Adipocyte (in vitro differentiated cells): ENCODE measurements at places on chromosomes 5 and 9.

DNA sequence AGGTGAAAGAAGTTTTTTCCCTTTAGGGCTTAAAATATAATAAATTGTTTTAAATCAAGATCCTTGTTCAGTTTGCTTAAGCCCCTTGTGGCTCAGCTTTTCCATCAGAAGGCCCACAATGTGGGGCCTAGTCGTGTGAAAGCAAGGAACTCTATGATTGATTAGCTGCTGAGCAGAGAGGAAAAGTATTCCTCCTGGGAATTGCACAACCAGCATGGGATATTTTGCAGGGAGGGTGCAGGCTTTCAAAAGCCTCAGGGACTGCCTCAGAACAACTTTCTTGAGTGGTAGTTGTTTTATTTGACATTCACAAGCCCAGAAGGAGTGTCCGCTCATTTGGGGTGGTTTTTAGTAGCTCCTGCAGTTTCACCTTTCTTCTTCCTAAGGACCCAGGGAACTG lies 19.8 kb downstream of the TTC23L start:
- peak; percentile 56 for DNase-seq

GRCh38 chr5:180795771-180796313 lies 6.8 kb downstream of the MGAT1 start:
- no peak for DNase-seq

DNA sequence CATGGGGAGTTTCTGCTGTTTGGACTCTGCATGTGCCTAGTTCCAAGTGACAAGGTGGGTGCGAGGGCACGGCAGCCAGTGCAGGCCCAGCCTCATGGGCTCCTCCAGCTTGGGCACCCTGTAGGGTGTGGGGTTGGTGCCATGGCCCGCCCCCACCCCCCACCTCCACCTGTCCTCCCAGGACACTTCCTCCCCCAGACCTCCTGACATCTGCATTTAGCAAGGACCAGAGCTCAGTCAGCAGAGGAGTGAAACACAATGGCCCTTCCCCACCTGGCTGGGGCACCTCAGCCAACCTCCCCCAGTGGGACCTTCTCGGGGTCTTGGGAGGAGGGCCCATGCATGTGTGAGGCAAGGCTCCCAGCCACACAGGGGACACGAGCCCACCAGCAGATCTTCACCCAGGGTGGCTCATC lies 1.9 kb upstream of the NKD2 start:
- no peak for DNase-seq

DNA sequence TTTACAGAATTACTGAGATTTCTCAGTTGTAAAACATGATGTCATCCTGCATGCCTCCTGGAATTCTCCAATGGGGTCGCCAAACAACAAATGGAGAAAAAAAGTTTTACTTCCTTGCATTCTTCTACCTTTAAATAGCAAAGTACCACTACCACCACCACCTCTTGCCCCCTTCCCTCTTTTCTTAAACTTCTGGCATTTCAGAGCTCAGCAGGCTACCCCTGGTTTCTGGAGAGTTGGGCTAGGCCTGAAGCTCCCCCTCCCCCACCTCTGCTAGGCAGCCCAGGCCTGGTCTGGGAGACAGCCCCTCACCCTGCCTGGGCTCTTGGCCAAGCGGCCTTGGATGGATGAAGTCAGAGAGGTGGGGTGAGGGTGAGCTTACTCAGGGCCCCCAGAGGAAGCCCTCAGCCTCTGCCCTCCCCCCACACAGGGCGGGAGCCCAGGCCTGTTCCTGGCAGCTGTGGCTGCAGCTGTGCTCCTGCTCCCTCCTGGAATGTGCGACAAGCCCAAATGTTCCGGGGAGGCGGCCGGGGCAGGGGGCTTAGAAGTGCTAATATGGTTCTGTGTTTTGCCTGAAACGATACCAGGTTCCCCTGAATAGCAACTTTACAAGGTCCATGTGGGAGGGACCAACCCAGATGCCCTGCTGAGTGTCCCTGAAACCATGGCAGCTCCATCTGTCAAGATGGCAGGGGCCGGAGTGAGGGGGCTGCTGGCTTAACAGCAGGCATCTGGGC lies 6.0 kb upstream of the CCIN start:
- peak; percentile 57 for DNase-seq

GRCh38 chr5:10747678-10748622 lies 13.1 kb downstream of the DAP start:
- no peak for DNase-seq

DNA sequence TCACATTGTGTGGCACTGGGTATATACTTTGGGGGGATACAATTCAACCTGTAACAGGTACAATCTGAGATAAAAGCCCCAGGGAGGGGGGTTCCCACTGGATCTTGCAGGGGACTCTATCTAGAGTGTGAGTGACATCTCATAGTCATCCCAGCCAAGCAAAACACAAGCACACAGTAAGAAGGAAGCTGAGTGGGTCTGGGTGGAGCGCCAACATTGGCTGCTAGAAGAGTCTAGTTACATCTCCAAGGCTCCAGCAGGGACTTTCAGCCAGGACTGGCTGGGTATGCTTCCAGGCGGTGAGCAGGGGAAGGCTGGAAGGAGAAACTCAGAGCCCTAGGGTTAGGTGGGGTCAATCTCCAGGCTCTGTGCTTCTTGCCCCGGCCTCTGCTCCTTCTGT lies 53.0 kb downstream of the IL31RA start:
- peak; percentile 52 for DNase-seq

GRCh38 chr5:17223367-17224185 lies 6.1 kb downstream of the BASP1 start:
- DNase-seq = peak; percentile 22
